ENCODE measurements at places on chromosomes 2 and 18.

DNA sequence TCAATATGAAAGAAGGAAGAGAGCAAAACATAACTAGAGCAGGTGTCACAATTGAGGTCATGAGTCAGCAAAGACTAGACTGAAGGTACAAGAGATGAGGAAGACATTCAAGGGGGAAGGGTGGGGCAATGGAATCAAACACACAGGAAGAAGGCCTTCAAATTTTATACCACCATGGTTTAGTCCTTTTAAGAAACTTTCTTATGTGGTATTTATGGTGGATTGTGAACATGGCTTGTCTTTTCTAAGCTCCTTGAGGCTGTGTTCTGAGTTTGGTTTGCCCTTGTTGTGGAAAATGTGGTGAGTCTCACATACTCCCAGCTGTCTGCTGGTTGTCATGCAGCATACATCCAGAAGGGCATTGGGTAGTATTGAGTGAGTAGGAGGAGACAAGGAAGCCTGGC, 62.1 kb downstream of the NABP1 start:
- DNase-seq: no peak

GRCh38 chr2:151845884-151846283, 17.7 kb upstream of the ARL5A start:
- no peak for DNase-seq

- no peak for DNase-seq
Observed at GRCh38 chr18:42893977-42894376, 221.5 kb downstream of the RIT2 start.

DNA sequence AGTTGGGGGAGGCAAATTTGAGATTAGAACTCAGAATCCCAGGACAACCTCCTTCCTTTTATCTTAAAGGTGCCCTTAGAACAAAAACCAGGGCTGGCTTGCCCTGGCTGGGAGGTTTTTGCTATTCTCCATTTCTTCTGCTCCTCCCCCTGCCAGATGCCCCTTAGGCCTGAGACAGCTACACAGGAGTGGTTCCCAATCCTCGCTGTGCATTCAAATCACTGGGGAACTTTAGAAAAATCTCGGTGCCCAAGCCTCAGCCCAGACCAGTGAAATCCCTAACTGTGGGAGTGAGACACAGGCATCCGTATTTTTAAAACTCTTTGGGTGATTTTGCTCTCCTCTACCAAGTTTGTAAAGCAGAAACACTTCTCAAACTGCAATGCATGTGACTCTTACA, 38.8 kb downstream of the LBH start:
- DNase-seq: no peak

GRCh38 chr18:5515011-5515784, 28.6 kb downstream of the EPB41L3 start:
- DNase-seq: peak; percentile 26

- no peak for DNase-seq
Observed at GRCh38 chr18:55324166-55324565, 263.8 kb downstream of the TCF4 start.

GRCh38 chr2:84851876-84852275, 29.0 kb downstream of the TRABD2A start:
- no peak for DNase-seq

DNA sequence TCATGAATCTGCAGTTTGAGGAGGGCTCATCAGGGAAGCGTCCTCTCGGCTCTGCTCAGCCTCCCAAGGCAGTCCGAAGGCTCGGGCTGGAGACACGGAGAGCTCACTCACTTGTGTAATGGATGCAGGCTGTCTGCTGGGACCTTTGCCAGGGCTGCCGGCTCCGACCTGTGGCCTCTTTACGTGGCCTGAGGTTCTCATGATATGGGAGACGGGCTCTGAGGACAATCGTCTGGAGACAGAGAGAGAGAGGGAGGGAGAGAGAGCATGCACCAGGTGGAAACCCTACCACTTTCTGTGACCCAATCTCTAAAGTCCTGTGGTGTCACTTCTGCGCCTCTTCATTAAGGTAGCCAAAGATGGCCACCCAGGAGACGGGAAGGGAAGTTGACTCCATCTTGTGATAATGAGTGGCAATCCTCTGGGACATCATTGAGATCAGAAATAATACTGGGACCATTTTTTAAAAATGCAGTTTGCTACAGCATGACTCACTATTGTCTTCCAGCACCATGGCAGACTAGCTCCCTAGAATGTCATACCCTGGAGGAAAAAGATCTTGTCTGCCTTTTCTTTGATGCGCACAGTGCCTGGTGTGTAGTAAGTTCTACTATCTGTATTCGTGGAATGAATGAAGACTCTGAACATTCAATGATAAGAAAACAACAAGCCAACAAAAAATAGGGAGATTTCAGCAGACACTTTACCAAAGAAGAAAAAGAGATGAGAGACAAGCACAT, 60.2 kb downstream of the CD8B2 start:
- no peak for DNase-seq

- no peak for DNase-seq
Observed at GRCh38 chr18:11324510-11324909, 175.1 kb upstream of the PIEZO2 start.

DNA sequence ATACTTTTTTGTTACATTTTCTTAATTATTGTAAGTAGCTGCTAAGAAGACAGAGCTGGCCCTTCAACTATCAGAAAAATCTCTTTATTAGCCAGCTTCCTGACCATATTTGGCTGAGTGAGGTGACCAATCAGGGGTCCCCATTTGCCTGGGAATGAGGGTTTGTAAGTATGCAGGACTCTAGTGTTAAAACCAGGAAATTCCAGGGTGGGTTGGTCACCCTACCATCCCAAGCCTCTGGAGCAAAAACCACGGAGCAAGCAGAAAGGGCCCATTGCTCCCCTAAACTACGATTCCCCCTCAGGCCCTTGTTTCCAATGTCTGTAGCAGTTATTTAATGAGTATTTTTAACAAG, 165.6 kb upstream of the NCKAP5 start:
- DNase-seq: no peak

- no peak for DNase-seq
Observed at GRCh38 chr2:149612122-149612521, 24.5 kb upstream of the MMADHC start.

DNA sequence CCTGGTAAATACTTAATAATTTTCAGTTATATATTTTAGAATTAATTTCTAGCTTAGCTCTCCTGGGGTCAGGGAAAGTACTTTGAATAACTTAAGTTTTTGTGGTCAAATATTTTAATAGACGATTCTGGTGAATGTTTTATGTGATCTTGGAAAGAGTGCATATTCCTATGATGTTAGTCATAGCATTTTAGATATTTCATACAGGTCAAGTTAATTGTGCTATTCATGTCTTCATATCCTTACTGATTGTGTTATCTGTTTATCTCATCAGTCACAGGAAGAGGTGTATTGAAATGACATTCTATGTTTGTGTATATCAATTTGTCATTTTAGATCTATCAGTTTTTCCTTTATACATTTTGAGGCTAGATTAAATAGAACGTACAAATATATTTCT, 576.2 kb downstream of the CPS1 start:
- DNase-seq: no peak

DNA sequence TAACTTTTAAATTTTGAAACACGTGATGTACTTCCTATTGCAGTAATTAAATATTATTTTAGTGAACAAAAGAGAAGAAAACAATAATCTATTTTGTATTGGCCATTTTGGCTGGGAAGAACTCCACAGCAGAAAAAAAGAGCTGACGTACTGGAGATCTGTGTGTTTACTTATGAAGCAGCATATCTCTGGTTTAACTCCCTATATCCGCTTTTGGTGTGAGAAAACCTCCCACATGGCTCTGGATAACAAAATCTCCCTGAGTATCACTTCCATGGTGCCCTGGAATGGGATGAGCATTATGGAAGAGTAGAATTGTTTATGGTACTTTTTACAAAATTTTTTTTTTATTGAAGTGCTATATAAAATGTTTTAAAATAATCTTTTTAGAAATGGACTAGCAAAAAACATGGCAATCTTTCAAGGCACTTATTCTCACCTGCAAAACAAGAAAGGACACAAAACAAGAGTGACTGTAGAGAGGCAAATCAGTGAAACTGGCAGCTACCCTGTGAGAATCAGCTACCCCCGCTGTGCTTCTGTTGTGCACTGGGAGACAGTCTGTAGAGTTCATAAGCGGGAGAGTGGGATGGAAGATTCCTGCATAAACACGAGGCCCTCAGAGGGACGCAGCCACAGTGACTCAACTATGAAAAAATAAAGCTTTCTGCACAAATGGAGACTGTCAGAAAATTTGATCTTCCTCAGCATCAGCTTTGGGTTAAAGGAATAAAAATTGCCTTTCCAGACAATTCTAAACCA, 762.2 kb upstream of the HS6ST1 start:
- no peak for DNase-seq

DNA sequence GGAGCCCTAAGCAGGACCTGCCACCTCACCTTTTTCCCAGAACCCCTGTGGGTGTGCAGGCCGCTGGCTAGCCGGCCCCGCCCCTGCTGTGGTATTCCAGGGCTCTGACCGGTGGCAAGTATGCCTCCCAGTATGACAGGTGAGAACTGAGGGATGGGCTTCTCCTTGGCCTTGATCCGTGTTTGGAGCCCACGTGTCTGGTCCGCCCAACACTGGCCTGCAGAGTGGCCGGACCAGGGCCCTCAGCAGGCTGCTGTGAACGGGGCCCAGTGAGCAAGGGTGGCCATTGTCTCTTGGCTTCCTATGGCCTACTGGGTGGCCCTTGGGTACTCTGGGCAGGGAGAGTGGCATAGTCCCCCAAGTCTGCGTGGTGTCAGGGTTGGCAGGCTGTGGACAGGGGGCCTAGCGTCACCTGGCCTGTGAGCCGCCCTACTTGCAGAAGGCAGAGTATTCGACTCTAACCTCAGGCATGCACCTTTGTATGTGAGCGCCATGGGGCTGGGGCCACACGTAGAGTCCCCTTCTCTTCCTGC, 1.8 kb downstream of the RNPEPL1 start:
- DNase-seq: no peak
